ENCODE measurements at places on chromosomes 5 and 9.

GRCh38 chr9:131630205-131630831 lies 85.0 kb downstream of the PRRT1B start:
- peak; percentile 22 for DNase-seq

DNA sequence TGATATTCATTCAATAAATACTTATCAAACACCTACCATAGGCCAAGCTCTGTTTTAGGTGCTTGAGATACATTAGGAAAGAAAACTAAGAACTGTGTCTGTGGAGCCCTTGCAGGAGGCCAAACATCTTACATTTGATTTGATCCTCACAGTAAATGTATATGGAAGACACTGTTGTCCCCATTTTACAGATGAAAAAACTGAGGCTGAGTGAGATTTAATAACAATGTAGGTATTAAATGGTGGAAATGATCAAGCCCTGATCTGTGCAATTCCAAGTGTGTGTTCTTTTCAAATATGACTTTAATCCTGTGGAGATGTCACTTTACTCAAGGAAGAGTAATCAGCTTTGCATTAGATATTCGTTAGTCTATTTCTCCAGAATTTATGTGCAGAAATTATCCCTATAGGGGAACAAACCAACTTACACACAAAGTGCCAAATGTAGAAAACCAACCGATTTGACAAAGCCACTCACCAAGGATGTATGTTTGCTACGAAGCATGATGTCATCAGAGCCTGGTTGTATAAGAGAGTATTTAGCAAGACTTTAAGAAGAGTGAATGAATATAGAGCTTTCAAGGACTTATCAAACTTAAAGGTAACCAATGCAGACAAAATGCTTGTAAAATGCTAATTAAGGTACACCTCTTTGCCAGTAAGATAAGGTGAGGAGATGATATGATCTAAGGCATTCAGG lies 153.9 kb upstream of the NFIB start:
- DNase-seq: no peak

- peak; percentile 57 for DNase-seq
These were observed 24.3 kb upstream of the ENHO start for GRCh38 chr9:34546834-34547827.

- DNase-seq: peak; percentile 58
These were observed 112.7 kb downstream of the OSTF1 start for GRCh38 chr9:75200892-75201470.

- no peak for DNase-seq
These were observed 55.9 kb downstream of the ADAM19 start for GRCh38 chr5:157519579-157520253.

- no peak for DNase-seq
These were observed 53.1 kb upstream of the ARRDC3 start for GRCh38 chr5:91436241-91436640.

- DNase-seq: no peak
These were observed 63.2 kb upstream of the FRRS1L start for GRCh38 chr9:109230277-109230676.

GRCh38 chr5:83026930-83027687 lies 50.1 kb downstream of the TMEM167A start:
- DNase-seq: no peak
